ENCODE measurements at places on chromosomes 7 and 10.

DNA sequence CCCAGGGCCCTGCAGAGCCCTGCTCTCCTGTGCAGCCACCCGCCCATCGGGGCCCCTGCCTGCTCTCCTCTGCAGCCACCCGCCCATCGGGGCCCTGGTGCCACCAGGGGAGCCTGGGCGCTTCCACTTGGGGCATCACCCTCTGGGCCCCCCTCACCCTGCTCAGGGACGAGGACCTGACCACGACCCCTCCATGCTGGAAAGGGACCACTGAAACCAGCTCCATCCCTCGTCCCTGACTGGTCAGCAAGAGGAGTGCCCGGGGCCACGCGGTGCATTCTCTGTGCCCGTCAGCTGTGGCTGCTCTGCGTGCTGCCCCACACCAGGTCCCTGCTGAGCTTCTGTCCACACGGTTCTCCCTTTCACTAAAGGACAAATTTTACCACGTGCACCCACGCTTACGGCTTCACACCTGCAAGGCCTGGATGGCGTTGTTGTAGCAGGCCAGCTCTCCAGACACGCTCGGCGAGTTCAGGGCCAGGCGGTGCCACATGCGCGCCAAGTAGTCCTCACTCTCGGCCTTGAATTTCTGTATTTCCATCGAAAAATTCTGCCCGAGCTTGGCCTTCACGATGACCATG lies 57.6 kb downstream of the CFAP46 start:
- DNase-seq, result no peak

GRCh38 chr10:92702301-92702916 lies 12.7 kb downstream of the HHEX start:
- DNase-seq, result no peak

DNA sequence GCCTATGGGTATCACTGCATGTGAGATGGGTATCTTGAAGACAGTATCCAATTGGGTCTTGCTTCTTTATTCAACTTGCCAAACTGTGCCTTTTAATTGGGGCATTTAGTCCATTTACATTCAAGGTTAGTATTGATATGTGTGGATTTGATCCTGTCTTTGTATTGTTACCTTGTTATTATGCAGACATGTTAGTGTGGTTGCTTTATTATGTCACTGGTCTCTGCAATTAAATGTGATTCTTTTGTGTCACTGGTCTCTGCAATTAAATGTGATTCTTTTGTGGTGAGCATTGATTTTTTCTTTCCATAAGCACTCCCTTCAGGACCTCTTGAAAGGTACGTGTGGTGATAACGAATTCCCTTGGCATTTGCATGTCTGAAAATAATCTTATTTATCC lies 357.8 kb upstream of the STEAP1 start:
- DNase-seq, result no peak

GRCh38 chr10:76769161-76769560 lies 868.4 kb downstream of the KCNMA1 start:
- DNase-seq, result no peak

DNA sequence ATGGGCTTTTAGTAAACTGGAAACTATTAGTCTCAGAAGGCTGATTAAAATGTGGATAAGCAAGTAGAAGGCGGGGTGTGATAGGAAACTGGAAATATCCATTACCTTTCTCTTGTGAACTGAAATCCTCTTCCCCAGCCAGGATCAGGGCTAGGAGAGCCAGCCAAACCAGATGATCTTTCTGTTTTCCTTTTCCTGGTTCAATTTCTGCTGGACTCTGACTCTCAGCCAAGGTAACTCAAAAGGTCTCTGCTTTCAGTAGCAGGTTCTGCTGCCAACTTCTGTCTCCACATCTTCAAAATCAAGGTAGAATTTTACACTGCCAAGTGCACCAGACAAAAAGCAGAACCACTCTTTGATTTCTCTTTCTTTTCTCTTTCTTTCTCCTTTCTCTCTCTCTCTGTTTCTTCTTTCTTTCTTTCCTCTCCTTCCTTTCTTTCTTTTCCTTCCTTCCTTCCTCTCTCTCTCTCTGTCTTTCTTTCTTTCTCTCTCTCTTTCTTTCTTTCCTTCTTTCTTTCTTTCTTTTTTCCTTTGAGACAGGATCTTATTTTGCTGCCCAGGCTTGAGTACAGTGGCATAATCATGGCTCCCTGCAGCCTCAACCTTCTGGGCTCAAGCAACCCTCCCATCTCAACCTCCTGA lies 30.8 kb downstream of the OTUD1 start:
- no peak for DNase-seq

GRCh38 chr7:7919449-7919945 lies 49.1 kb upstream of the GLCCI1 start:
- no peak for DNase-seq

- DNase-seq, result no peak
Measured at GRCh38 chr7:67518580-67518979, 521.9 kb downstream of the TYW1 start.

DNA sequence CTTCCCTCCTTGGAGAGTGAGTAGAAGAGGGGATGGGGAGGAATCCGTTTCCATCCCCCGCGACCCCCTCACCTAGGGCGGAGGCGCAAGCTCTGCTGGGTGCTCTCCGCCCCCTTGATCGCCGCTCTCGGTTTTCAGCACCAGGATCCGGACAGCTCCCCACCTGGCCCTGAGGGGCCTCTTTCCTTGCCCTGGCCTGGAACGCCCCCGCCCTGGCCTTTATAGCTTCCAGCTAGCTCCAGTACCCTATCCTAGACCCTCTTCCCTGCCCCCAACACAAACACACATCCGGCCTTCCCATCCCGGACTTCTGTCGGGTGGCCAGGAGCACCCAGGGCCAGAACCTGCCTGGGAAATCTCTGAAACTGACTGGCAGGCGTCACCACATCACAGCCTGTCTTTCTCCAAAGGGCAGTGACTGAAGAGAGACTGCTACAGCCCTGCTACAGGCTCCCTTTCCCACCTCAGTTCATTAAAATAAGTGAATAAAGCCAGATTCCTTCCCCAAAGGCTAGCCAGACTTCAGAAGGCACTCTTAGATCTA lies 72.3 kb upstream of the LEP start:
- no peak for DNase-seq

- peak; percentile 68 for DNase-seq
Measured at GRCh38 chr10:62050893-62051433, 149.5 kb downstream of the ARID5B start.

DNA sequence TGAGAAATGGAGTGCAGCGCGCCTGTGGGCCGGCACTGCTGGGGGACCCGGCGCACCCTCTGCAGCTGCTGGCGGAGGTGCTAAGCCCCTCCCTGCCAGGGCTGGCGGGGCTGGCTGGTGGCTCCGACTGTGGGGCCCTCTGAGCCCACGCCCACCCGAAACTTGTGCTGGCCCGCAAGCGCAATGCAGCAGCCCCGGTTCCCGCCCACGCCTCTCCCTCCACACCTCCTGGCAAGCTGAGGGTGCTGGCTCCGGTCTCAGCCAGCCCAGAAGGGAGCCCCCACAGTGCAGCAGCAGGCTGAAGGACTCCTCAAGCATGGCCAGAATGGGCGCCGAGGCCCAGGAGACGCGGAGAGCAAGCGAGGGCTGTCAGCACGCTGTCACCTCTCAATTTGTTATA lies 1063.0 kb upstream of the AUTS2 start:
- DNase-seq, result no peak

- DNase-seq, result no peak
Measured at GRCh38 chr7:149355390-149356048, 93.5 kb downstream of the ZNF783 start.

Measured in stimulated activated CD8-positive, alpha-beta memory T cell treated with anti-CD3 and anti-CD28 coated beads, Interleukin-15, amount 100 ng/mL, for 4 hours (primary cell).